ENCODE measurements at places on chromosomes 6 and 20.

- no peak for DNase-seq
These were observed 612.3 kb downstream of the UTRN start for GRCh38 chr6:144897441-144897921.

GRCh38 chr20:25125636-25126035 lies 43.7 kb upstream of the VSX1 start:
- no peak for DNase-seq

DNA sequence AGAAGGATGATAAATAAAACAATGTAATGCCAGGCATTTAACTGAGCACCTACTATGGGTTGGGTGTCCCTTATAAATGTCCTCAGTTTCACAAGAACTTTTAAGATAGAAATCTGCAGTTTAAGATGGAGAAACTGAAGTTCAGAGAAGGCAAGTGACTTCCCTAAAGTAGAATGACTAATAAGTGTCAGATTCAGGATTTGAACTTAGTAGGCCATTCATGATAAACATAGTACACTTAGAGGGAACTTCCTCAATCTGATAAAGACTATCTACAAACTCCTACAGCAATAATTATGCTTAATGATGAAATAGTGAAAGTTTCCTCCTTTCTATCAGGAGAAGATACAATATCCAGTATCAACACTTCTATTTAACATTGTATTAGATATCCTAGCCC lies 43.9 kb downstream of the NCR2 start:
- DNase-seq: no peak

DNA sequence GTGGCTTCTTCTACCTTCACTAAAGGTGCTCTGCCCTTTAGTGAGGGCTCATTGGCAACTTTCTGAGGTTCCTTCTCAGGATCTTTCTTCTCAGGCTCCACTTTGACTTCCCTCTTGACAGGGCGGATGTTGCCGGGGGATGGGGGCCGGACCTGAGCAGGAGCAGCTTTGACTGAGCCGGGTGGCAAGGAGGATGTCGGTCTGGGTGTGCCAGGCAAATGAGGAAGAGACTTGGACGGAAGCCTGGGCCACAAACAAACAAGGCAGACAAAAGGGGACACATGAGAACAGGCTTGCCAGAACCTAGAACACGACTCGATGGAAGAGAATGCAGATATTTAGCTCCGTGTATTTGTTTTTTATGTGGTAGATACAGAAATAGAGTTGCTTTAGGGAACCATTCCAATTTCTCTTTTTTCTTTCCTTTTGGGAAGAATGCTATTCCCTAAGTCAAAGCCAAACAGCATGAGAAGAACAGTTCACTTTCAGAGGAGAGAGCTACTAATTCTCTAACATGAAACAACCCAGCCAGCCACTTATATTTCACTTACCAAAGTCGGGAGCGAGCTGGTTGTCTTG lies 76.2 kb upstream of the BCLAF1 start:
- DNase-seq: no peak

Data from activated CD8-positive, alpha-beta memory T cell treated with anti-CD3 and anti-CD28 coated beads, Interleukin-2, amount 50 U/mL, for 4 hours (primary cell).